NCI-H2171 treated with DMSO at 0.1 percent for 48 hours (cell line): ENCODE measurements at places on chromosomes 7 and 10.

- no peak for DNase-seq
Observed at GRCh38 chr7:31835471-31835870, 148.5 kb downstream of the PPP1R17 start.

DNA sequence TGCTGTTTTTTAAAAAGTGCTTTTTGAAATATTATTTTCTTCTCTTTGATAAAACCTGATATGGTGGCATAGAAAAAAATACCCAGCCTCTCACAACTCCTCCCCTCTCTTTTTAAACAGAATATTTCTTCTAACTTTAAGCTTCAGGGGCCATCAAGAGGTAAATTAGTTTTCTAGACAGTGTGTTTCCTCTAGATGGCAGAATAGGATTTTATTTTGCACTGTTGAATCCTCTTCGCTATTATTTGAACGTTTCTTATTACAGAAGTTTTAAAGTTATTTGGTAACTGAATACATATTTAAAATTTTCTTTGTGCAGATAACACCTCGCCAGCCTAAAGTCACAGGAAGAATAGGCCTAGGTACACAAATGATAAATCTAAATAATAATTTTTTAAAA is 30.3 kb downstream of the ARL5B start:
- peak; percentile 8 for DNase-seq

GRCh38 chr7:6169805-6170520 is 102.5 kb downstream of the CYTH3 start:
- DNase-seq = no peak

DNA sequence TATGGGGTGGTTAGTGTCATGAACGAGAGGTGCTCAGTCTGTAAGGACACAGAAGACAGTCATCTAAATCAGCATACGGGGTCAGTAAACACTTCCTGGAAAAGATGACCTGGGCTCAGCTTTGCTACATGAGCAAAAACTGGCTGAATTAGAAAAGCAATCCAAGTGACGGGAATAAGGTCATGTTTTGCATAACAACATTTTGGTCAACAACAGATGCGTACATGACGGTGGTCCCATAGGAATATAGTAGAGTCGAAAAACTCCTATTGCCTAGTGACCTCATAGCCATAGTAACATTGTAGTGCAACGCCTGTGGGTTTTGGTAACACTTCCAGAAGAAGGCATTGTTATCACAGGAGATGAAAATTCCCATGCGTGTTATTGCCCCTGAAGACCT is 92.9 kb downstream of the CTNNA3 start:
- DNase-seq = no peak

DNA sequence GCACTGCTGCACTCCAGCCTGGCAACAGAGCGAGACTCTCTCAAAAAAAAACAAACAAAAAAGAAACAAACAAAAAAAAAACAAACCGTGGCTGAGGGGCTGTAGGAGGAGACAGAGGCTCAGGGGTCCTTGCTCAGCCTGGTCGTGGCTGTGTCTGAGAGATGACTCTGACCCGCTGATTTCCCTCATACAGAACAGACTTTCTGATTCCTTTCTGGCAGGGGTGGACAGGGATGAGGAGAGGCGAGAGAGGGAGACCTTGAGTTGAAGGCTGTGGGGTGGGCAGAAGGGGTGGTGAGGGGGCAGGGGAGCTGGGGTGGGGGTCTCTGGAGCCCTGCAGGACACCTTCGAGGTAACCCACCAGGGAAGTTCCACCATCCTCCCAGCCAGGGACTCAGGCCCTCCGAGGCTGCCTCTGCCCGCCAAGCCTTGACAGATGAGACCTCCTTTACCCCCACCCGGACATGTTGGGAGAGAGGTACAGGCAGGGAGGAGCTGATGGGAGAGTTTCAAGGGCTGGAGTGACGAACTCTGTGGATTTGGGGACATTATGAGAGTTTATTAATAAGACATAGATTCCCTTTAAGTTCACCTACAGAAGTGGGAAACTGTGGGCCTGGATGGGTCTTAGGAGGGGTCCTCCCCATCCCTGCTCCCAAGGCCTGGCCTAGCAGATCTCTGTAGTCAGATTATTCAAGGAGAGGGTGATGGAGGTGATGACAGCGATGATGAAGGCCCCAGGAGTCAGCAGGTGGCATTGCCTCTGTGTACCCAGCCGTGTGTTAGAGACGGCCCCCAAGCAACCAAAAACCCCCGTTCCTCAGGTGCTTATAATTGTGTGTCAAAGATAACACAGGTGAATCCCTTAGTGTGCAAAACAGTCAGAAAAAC is 2.0 kb downstream of the MUC12 start:
- no peak for DNase-seq

DNA sequence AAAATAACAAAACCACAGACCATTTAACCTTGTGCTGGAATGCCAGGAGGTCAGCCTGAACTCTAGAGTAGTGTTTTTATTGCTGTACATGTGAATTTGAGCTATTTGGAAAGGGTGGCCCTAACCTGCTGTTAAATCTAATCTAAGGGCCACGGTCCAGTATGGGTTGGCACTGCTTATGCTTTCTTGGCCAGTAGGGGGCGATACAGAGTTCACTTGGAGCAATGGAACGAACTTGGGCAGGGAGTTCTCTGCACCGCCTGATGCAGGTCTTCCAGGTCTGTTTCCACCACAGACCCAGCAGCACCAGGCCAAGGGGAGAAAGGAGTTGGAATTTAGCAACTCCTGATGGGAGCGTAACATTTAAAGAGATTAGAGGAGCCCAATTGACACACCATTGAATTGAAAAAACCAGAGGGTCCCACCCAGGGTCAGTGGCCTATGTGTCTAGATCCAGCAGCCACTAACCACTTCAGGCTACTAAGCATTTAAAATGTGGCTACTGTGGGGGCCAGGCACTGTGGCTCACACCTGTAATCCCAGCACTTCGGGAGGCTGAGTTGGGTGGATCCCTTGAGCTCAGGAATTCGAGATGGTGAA is 75.7 kb upstream of the EFCAB10 start:
- no peak for DNase-seq

DNA sequence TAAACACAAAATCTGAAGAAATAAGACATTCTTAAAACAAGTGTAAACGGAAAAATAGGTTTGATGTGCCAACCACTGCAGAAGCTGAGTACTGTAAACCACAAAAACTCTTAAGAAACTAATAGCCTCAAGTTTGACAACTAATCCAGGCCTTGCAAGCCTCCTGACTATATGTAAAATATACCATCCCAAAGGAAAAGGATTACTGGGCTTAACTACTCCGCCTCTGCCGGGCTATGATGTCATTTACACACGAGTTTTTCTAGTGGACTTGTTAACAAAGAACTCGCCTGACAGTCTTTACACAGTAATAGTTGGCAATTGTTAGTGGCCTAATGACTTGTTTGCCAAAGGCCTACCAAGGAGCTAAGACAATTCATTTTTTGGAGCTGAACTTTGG is 2.1 kb downstream of the KIF5B start:
- no peak for DNase-seq

GRCh38 chr7:135924302-135924701 is 52.9 kb downstream of the MTPN start:
- DNase-seq = no peak

- DNase-seq = no peak
Observed at GRCh38 chr10:95693071-95693667, 558 bp downstream of the TCTN3 start.

- DNase-seq = no peak
Observed at GRCh38 chr7:116455499-116455898, 44.0 kb upstream of the CAV2 start.

- peak; percentile 39 for DNase-seq
Observed at GRCh38 chr7:1592299-1592871, 22.6 kb upstream of the PSMG3 start.

DNA sequence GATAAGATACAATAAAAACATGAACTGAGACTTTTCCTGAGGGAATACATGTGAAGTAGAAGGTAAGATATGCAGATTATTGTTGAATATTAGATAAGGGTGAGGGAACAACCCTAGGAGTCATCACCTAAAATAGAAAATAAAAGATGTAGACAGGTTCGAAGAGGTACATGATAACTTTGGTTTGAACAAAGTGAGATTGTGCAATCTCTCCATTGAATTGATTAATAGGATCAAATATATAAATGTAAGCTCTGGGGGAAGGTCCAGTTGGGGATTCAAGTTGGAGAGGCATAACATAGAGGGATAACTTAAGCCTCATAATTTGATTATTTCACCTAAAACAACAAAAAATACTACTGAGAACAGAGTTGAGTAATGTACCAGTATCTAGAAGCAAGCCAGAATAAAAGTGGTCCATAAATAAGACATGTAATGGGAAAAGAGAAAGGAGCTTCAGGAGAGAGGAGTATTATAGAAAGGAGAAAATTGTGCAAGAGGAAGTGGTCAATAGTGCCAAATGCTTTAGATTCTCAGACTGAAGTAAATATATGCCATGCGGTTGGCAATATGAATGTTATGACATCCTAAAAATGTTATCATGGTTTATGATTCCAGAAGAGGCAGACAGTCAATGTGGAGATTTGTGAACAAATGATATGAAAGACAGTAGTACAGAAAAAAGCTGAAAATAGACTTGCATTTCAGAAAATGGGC is 282.3 kb upstream of the CHRM2 start:
- DNase-seq = no peak

- no peak for DNase-seq
Observed at GRCh38 chr7:10789170-10789569, 184.5 kb upstream of the PHF14 start.

DNA sequence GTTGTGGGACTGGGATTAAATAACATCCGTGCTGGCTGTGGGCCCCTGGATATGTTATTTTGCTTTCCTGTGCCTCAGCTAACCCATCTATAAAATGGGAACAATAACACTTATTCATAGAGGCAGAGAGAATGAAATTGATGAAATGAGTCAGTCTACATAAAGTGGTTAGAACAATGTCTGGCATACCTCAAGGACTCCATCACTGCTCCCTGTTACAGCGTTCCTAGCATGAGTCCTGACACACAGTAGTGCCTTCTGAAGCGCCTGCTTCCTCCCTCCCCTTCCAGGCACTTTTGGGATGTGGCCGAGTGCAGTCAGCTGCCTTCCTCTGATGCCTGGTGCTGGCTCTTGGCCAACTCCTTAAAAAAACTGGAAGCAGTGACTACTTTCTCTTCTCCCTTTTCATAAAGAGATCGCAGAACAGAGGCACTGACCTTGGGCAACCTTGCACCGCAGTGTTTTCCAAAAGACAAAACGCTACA is 108.4 kb upstream of the ZMIZ1 start:
- DNase-seq = peak; percentile 44

DNA sequence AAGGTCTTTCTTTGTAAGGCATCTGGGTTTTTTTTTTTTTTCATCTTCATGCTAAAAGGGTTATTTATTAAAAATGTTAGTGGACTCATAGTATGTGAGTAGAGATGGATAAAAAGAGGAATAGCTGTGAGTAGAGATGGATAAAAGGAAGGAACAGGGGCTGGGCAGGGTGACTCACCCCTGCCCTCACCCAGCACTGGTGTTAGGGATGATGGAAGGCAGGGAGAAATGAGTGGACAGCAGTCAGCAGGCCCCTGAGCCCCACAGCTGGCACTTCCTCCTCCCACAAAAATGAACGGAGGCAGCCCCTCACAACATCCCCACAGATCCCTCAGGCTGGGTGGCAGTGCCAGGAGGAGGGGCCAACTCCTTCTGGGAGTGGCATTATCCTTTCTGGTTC is 39.3 kb downstream of the ANTXRL start:
- DNase-seq = no peak

- DNase-seq = no peak
Observed at GRCh38 chr10:58661336-58661735, 148.7 kb downstream of the BICC1 start.

DNA sequence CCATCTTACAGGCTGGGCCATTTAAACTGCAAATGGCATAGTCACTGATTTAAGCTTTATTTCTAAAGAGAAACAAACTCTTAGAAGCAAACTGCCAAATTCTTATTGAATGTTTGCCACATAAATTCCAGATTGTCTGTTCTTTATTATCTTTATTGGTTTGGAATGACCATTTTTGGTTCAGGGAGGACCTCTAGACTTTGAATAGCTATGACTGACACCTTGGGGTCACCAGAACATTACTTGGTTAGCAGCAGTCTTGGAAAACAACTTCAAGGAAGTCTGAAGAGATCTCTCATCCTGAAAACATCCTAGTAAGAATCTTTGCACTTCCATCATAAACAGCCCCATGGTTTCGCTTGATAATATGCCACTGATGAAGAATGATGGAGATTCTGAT is 197.1 kb downstream of the SUGCT start:
- DNase-seq = no peak

GRCh38 chr10:4806534-4806933 is 19.5 kb upstream of the AKR1E2 start:
- no peak for DNase-seq

GRCh38 chr7:116224492-116225098 is 14.3 kb downstream of the TES start:
- DNase-seq = no peak

- peak; percentile 82 for DNase-seq
Observed at GRCh38 chr7:71735961-71736556, 604.1 kb downstream of the GALNT17 start.

- DNase-seq = no peak
Observed at GRCh38 chr7:3893789-3894153, 592.7 kb downstream of the SDK1 start.

GRCh38 chr10:132364594-132364970 is 32.4 kb upstream of the PWWP2B start:
- DNase-seq = no peak

DNA sequence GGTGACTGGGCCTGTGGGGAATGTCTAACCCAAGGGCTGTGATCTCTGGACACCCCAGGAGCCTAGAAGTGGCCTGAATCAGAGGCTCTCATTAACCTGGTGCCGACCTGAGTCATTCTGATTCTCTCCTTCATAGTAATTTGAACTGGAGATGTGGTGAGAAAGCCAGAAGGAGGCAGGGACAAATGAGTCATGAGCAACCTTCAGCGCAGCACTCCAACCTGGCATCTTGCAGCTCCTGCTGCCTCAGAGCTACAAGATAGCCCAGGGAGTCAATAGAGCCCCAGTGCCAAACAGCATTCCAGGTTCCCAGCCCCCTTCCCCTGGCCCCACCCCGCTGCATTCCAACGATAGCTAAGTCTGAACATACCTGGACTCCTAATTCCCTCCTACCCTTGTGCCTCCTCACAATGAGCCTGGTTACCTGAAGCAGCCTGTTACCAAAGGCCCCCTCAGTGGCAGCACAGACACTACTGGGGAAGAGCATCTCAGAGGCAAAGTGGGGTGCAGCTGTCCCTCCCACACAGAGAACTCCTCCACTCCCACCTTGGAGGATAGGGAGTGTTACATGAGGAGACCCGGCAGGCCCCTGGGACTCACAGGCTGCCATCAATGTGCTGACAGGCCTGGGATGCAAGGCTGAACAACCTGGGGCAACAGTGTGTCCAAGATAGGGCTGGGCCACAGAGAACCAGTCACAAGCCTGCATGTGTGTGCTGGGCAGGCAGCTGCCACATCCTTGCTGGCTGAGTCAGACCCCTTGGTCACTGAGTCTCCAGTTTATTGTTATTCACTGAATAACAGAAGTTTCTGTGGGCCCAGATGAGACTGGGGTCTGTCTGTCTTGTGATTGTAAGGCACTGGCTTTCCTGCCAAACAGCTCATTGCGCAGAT is 76.8 kb upstream of the LEP start:
- no peak for DNase-seq

GRCh38 chr10:126321440-126321839 is 66.8 kb downstream of the ADAM12 start:
- no peak for DNase-seq
